CD14-positive monocyte (primary cell): ENCODE measurements at places on chromosomes 6 and 20. TPM values are rescaled to one million over a fixed set of nuclear protein-coding genes. Genes with fewer than 3 reads are reported as not detected.

DNA sequence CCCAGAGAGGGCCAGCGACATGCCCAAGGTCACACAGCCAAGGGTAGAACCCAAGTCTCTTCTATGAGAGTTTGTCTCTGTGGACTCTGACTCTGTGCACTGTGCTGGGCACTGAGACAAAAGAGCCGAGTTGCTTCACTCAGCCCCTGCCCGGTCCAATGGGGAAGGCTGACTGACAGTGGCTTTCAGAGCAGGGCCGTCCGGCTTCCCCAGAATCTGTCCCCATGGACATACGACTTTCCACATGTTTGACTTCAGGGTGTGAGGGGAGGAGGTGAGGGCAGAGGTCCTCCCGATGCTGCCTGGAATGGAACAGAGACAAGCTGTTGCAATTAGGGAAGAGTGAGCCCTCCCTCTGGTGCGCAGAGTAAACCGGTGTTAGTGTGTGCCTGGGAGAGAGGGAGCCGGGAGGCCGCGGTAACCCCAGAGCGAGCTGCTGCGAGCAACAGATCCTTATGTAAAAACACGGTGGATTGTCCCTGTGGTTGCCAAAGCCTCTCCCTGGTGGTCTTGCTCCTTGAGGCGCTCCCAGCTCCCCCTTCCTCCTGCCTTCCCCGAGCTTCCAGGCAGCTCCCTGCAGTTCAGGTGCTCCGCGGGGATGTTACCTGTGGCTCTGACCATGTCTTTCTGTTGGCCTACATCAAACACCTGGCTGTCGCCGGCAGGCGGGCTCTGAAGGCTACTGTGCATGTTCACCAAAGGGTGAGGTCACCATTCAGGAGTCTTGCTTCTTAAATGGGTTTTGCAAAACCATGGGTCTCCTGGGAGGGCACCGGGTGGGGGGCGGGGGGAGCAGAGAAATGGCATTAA is 672 bp downstream of the SIRPA start:
- DNase-seq, result peak; percentile 47

The GPLD1 gene
- not detected for polyA plus RNA-seq

The COL9A3 gene
- polyA plus RNA-seq, result 2.6 TPM

DNA sequence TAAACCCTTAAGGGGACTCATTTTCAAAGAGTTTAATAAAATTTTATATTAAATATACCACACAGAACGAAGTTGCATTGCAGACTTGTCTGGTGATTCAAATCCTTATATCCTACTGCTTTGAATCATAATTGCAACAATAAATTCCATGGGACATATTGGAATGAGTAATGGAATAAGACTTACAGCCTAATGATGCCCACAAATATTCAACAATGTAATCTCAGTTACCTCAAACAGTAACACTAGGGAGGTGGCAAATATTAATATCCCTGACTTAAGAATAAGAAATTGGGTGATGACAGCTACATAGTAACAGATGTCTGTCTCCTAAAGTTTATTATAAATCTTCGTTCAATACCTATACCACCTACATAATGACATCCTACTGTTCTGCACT is 52.6 kb downstream of the BMP5 start:
- no peak for DNase-seq

DNA sequence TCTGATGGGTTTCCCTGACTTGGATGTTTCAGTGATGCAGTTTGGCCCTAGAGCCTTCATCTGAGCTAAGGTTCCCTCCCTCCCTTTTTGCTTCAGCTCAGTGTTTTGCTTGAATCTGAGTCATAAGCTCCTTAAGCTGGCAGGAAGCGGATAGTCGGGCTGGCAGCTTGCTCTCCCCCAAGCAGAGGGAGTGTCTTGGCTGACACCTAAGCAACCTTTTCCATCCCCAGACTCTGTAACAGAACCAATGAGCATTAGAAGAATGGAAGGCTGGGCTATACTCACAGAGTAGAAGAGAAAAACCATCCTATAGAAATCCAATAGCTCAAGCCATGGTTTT is 98.3 kb downstream of the HAO1 start:
- no peak for DNase-seq

DNA sequence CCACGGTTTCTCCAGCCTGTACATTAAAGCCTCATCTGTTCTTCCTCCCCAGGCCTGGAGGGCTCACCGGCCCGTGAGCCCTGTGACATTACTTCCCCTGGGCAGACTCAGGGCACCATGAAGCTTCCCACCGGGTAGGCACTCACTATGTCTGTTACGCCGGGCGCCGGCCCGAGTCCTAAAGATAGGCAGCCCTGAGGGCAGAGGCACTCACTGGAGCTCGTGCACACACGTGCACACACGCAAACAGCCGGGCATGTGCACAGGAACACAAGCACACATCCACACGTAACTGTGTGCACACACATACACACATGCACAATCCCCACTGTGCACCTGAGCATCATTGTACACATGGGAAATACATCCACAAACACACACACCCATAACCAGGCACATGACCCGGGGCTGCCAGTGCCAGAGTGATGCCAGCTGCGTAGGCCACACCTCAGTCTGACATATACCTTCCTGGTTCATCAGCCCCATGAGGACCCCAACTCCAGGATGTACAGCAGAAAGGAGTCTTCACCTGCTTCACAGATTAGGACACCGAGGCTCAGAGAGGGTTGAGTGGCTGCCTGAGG is 83.7 kb downstream of the YTHDF1 start:
- no peak for DNase-seq

The HLA-DOA gene
- 9.1 TPM for polyA plus RNA-seq

DNA sequence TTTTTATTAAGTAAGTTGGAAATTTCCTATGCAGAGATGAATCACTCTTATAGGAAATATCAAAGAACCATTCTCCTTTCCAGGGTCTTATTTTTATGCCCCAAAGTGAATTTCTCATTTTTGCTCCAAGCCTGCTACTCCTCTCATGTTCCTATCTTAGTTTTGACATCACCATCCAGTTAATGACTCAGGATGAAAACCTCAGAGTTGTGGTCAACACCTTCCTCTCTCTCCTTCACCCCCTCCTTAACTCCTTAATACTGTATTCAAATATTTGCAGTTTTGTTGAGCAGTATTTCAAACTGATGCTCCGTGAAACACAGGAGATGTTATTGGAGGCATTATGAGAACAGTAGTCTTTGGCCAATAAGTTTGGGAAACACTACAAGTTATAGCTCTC is 64.1 kb downstream of the NRN1 start:
- DNase-seq, result no peak

GRCh38 chr20:63585616-63586565 is 11.9 kb upstream of the HELZ2 start:
- no peak for DNase-seq

- no peak for DNase-seq
Observed at GRCh38 chr6:127015858-127016257, 102.6 kb upstream of the RSPO3 start.

- DNase-seq, result no peak
Observed at GRCh38 chr20:51797357-51798025, 4.8 kb downstream of the SALL4 start.

GRCh38 chr6:125481056-125481455 is 179.3 kb upstream of the HDDC2 start:
- no peak for DNase-seq

- no peak for DNase-seq
Observed at GRCh38 chr6:3809982-3810381, 39.2 kb upstream of the FAM50B start.

DNA sequence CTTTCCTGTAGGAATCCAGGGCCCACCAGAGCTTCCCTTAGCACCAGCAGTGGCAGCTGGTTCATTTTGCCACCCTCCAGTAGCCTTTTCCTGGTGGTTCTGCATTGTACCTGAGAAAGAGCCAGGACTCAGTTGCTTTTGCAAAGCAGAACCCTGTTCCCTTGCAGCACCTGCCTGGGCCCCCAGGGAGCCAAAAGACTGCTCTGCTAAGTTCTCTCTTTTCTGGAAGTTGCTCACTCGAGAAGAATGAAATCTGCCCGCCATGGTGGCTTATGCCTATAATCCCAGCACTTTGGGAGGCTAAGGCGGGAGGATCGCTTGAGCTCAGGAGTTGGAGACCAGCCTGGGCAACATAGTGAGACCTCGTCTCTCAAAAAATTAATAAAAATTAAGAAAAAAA is 24.0 kb downstream of the GHRH start:
- DNase-seq, result no peak

- no peak for DNase-seq
Observed at GRCh38 chr6:2166717-2167116, 78.7 kb downstream of the GMDS start.

GRCh38 chr6:141906569-141907080 is 226.1 kb upstream of the GJE1 start:
- no peak for DNase-seq

The TFAP2A gene
- polyA plus RNA-seq, result not detected
